Mesothelial cell of epicardium (in vitro differentiated cells): ENCODE measurements at places on chromosomes 6 and 20. TPM values are rescaled to one million over a fixed set of nuclear protein-coding genes. Genes with fewer than 3 reads are reported as not detected.

- peak overlapping the region; percentile 62 for H3K27ac ChIP-seq
- peaks cover 38% of the 10 kb centered on the region for H3K4me1 ChIP-seq
- H3K27me3 ChIP-seq: peaks cover 19% of the 10 kb centered on the region
- no peaks in the 10 kb centered on the region for H3K36me3 ChIP-seq
- no peak for DNase-seq
These were observed 86.8 kb downstream of the NCR2 start for GRCh38 chr6:41422161-41422560.

DNA sequence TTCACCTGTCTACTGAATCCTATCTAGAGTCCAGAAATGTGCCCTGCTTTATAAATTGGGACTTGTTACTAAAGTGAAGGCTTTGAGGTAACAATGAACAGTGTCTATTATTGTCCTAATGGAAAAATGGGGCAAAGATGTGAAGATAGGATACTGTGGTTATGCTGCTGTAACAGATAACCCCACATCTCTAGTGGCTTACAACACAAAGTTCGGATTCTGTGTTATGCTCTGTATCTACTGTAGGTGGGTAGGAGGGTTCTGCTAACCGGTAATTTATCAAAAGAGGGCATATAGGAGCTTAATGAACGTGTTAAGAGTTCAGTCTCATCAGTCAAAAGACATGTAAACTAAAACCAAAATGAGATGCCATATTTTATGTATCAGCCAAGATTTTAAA is 6.2 kb downstream of the NAA20 start:
- no peak overlapping the region for H3K27ac ChIP-seq
- H3K4me1 ChIP-seq: peaks cover 19% of the 10 kb centered on the region
- peaks cover 9% of the 10 kb centered on the region for H3K36me3 ChIP-seq

GRCh38 chr6:42224222-42225028 is 6.8 kb upstream of the MRPS10 start:
- DNase-seq: no peak
- no peak overlapping the region for H3K4me3 ChIP-seq
- peaks cover 16% of the 10 kb centered on the region for H3K4me1 ChIP-seq
- no peak overlapping the region for H3K27ac ChIP-seq
- H3K27me3 ChIP-seq: no peaks in the 10 kb centered on the region

- no peaks in the 10 kb centered on the region for H3K36me3 ChIP-seq
- H3K27ac ChIP-seq: no peak overlapping the region
- H3K27me3 ChIP-seq: no peaks in the 10 kb centered on the region
- H3K4me1 ChIP-seq: peaks cover 19% of the 10 kb centered on the region
- DNase-seq: no peak
These were observed 41.7 kb downstream of the SLC24A3 start for GRCh38 chr20:19253916-19254820.

GRCh38 chr6:88670369-88670768 is 293.0 kb downstream of the RNGTT start:
- no peak overlapping the region for H3K4me3 ChIP-seq
- no peak for DNase-seq
- H3K4me1 ChIP-seq: no peaks in the 10 kb centered on the region
- no peak overlapping the region for H3K27ac ChIP-seq
- H3K36me3 ChIP-seq: peaks cover 75% of the 10 kb centered on the region

The SLC32A1 gene
- total RNA-seq: not detected in 3 replicates

The MMS22L gene
- 19.5 to 22.0 TPM (median 19.9 TPM) in 3 replicates for total RNA-seq
